ENCODE measurements at places on chromosomes 11 and 22.

DNA sequence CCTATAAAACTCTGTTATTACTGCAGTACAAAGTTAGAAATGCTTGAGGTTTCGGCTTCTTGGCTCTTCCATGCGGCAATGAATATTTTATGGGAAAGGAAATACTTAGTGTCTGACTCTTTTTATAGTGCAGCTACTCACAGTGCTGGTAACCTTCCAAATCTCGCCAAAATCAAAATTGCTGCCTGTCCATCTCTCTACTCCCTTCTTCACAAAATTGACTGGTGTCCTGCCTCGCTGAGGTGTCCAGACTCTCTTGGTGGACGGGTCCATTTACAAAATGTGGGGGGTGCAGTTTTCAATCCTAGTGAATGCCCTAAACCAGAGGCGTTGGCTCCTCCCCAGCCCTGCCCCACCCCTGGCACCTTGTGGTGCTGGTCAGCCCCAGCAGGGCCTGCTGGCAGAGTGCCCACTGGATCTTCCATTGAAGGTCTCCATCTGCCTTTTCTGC, 73.5 kb downstream of the ZBTB16 start:
- DNase-seq: no peak

DNA sequence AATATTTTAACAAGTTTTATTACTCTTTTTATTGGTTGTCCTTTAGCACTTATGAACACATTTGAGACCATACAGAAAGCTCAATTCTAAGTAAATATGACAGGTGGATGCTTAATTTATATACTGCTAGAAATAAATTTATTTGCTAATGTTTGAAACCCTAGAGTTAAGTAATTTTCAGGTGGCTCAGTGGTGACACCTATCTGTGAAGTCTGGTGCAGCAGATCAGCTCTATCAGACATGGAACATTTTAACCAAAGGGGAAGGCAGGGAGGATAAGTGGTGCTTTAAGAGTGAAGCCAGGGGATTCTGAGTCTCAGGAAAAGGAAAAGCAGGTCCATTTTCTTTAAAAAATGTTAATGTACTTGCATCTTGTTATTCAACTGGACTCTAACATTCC, 175.8 kb downstream of the DSCAML1 start:
- DNase-seq: no peak

- DNase-seq: no peak
Measured at GRCh38 chr11:106770489-106771085, 247.7 kb downstream of the GUCY1A2 start.

DNA sequence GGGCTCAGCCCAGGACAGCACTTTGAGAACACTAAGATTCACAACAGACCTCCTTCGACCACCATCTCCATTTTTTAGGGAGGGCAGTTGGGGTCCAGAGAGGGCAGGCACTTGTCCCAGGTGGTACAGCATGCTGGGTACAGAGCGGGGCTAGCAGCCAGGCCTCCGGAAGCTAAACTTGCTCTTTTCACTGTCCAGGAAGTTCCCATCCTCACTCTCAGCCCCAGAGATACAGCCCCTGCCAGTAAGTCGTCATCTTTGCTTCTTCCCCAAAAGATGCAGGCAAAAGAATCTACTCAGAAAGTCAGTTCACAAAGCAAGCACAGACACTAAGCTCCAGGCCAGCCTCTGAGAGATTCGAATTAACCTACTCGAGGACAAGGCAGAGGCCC, 6.7 kb upstream of the RAB3IL1 start:
- no peak for DNase-seq

DNA sequence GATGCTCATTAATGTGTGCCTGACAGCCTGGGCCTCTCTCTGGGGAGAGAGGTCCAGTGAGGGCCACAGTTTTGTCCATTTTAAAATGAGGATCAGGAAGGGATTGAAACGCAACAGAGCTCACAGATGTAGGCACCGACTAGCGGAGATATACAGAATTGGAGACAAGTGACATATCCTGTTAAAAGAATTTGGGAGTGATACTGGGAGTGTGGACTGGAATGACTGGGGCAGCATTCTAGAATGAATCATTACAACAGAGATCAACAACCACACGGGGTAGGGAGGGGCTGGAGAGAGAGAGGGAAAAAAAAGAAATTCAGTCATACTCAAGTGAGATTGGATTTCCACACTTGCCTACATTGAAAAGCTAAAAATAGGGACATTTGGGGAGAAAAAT, 2.5 kb upstream of the NCAM1 start:
- no peak for DNase-seq

DNA sequence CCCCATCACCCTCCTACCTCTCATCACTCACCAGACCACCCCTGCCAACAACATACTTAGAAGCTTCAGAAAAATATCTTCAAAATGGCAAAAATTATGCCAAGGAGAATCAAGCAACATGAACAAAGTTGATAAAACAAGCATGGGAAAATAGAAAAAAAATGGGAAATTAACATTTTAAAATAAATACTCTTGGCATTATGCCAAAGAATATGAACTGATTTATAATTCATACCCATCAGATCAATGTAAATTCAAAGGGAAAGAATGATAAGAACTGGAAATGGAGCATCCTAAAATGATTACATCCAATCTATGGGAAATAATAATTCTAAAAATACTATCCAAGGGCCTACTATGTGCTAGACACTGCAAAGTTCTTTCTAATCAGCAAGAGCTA, 12.0 kb downstream of the SIAE start:
- DNase-seq: no peak

DNA sequence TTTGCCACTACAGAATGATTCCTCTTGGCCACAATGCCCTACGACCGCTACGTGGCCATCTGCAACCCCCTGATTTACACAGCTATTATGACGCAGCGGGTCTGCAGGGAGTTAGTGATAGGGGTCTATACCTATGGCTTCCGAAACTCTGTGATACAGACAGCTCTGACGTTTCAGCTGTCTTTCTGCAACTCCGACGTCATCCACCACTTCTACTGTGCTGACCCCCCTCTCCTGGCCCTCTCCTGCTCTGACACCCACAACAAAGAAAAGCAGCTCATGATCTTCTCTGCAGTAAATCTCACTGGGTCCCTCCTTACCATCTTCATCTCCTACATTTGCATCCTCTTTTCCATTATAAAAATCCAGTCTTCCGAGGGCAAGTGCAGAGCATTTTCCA, 52.3 kb upstream of the OR5P2 start:
- DNase-seq: no peak

GRCh38 chr22:24976442-24977218, 24.1 kb downstream of the KIAA1671 start:
- DNase-seq: no peak

DNA sequence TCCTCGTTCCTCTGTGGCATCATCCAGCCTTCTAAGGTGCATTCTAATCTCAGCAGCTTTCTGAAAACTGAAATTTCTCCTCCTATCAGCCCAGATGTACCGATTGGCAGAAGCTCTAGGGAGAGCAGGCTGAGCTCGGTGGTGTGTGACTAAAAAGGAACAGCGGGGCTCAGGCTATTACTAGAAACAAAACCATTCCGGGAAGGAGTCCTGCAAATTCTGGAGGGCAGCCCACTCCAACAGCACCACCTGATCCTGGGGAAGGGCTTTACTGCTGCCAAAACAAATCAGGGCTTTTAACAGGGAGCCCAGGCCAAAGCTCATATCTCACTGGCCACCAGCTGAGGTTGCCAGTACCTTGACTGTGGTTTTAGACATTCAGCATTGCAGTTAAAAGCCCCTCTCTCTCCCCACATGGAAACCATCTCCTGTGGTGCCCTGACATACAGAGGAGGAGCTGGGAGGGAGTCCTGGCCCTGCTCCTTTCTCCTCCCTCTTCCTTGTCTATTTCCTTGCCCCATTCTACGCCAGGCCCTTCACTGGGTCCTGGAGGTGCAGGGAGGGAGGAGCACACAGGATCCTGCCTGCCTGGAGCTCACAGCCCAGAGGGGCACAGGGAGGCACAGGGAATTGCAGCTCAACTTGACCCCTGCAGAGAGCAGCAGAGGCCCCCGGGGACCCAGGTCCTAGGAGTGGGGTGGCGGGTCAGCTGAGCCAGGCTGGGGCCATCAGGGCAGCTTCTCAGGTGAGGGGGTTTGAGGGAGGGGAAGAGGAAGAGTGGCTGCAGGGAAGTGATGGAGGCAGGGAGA, 889 bp downstream of the PLAAT4 start:
- no peak for DNase-seq

- no peak for DNase-seq
Measured at GRCh38 chr22:31893460-31893859, 50.9 kb upstream of the YWHAH start.

- DNase-seq: no peak
Measured at GRCh38 chr11:86058360-86058759, 10.5 kb downstream of the PICALM start.

Measured in activated naive CD4-positive, alpha-beta T cell treated with Interleukin-2 at 50 U/mL for 16 hours (primary cell).